ENCODE measurements at places on chromosomes 4 and X.

- DNase-seq = no peak
Measured at GRCh38 chr4:26171941-26172340, 148.9 kb upstream of the RBPJ start.

DNA sequence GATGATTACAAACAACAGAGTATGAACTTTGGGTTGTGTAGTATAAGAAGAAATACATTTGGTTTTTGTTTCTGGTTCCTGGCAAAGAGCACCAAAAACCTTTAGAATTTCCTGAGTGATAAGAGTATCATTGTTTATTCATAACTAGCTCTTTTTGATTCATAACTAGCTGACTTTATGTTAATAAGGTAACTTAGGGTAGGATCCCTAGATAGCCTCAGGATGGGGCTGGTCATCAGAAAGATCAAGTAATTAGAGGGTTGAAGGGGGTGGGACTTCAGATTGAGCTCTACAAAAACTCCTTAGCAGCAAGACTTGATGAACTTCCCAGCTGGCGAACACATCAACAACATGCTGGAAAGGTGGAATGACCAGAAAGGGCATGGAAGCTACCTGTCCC lies 166.5 kb downstream of the SCFD2 start:
- no peak for DNase-seq

DNA sequence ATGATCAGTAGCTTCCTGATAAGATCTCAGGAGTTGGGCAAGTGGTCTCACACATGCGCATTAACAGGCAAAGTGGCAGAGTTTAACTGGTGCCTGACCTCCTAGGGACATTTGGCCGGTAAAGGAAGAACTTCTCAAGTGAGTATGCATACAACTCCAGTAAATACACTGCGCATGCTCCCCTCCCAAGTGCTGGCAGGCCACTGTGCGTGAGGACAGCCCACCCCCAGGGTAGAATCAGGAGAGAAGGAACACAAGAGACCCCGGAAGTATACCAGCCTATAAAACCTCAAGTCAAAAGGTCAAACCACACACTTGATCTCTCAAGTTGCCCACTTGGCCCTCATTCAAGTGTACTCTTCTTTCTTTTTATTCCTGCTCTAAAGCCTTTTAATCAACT lies 225.5 kb upstream of the ANKRD50 start:
- no peak for DNase-seq

GRCh38 chr4:87975466-87975865 lies at the start of gene SPP1:
Gene SPP1 (plus strand): TSS chr4:87975714. CDS start chr4:87976896, 1,182 bp downstream.
- DNase-seq = peak; percentile 2

DNA sequence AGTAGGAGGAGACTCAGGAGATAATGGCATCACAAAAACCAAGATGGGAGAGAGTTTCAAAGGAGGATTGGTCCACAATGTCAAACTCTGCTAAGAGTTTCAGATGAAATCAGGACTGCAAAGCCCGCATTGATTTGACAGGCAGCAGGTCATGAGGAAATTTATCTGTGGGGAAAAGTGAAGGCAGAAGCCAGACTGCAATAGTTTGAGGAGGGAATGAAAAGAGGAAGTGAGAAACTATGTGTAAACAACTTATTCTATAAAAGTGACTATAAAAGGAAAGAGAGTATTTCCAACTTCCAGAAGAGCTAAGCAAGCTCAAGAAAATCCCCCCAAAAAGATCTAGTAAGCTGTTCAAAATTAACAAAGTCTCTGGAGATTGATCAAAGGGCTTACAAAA lies 66.3 kb upstream of the DGKK start:
- DNase-seq = no peak

DNA sequence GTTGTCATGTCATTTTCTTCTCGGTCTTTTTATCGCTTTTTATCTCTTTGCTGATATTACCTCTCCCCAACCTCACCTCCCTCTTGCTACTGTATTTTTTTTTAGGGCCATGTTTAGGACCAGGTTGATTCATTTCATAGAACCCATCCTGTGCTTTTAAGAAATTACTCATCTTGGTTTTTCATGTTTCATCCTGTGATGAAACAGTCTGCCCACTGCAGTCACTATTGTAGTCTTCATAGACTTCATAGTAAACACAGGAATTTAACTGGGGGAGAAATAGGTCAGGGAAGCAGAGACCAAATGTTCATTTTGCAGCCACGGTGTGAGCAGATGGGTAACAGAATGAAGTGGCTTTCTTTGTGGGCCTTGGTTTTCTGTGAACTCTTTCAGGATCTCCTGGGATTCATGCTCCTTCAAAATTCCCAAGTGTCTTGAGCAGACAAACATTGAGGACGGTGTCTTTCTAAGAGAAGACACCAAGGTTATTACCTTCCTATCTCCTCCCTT lies 161.8 kb downstream of the NAA11 start:
- DNase-seq = no peak

GRCh38 chr4:9804918-9805317 lies 23.5 kb downstream of the DRD5 start:
- no peak for DNase-seq

DNA sequence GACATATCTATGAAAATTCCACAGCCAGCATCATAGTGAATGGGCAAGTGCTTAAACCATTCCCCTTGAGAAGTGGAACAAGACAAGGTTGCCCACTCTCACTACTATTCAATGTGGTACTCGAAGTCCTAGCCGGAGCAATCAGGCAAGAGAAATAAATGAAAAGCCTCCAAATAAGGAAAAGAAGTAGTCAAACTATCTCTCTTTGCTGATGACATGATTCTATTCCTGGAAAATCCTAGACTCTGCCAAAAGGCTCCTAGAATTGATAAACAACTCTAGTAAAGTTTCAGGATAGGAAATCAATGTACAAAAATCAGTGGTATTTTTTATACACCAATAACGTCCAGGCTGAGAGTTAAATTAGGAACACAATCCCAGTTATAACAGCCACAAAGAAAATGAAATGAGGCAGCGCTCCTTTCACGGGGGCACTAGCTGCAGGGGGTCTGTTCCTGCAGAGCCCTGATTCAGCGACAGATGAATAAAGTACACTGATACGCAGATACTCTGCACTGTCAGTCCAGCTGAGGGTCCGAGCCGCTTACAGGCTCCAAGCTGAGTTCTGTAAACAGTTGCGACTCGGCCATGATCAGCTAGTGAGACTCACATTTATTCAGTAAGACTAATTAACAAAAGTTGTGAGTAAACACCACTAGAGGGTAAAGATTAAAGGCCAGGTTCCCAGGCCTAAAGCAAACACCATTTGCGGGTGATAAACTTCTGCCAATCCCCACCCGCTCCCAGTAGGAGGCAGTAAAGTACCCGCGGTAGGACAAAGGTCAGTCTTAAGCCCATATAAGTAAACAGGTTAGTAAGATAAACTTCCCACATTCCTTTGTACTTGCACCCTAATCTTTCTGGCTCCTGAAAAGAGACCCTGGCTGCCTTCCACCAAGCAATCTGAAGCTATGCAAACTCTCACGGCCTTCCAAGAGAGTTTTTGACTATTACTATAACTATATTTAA lies 290.6 kb upstream of the GRID2 start:
- DNase-seq = no peak

GRCh38 chr4:103158760-103159159 lies 39.4 kb downstream of the CENPE start:
- DNase-seq = no peak

DNA sequence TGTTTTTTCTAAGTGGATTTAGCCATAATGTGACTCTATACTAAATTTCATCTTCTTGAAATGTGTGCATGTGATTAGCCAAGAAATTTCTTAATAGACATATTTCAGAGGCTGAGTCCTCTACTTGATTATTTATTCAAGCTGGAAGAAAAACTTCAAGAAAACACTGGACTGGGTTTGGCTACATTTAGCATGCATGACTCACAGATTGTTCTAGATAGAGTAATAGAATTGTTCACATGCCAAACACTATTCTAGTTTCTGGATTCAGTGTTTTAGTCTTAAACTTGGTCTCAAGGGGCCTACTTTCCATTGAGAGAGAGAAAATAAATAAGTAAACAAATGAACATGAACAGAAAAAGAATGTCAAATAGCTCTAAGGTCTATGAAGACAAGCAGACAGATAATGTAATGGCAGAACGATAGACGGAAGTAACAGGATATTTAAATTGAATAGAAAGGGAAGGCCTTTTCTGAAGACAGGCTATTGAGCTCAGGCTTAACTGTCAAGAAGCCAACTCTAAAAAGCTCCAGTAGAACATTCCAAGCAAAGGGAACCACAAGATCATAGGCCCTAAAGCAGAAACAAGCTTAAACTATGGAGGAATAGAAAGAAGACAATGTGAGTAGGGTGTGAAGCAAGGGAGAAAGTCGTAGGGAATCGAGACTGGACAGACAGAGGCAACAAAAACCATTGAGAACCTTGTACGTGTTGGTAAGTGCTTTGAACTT lies 104.6 kb downstream of the TMEM144 start:
- DNase-seq = no peak

- no peak for DNase-seq
Measured at GRCh38 chr4:125948021-125948420, 633.3 kb downstream of the FAT4 start.

DNA sequence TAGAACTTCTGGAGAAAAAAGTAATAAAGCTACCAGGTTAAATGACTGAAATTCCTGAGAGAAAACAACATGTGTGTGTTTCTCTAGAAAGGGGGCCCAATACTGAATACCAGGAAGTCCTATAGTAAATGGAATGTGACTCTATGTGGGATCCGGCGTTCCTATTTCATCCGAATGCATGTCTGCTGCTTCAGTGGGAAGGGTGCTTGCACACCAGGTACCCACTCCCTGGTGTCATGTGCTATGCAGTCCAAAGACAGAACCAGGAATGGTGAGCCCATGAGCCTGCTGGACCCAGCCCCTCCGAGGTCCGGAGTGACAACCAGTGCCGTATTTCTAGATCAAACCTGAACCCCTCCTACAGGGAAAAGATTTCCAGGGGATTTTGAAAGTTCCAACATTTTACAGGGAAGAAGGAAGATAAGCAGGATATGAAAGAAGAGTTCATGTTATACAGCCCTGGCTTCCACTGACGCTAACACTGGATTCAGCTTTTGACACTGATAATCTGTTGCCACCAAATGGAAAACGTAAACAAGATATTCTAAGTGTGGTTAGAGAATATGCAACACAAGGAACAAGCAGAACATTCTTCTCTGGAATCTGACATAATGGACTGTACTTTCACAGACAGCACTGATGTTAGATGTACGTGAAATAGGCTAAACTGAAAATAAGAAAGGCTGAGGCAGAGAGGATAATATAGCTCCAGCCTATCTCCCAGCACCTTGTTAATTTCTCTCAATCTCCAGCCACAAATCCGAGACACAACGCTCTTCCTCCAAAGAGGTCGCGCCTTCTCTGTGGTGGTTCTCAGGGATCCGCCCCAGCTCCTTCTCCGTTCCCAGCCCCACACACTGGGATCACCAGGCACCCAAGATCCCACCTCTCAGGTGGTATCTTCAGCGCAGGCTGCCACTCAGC lies 725 bp upstream of the CXCL1 start:
- no peak for DNase-seq

DNA sequence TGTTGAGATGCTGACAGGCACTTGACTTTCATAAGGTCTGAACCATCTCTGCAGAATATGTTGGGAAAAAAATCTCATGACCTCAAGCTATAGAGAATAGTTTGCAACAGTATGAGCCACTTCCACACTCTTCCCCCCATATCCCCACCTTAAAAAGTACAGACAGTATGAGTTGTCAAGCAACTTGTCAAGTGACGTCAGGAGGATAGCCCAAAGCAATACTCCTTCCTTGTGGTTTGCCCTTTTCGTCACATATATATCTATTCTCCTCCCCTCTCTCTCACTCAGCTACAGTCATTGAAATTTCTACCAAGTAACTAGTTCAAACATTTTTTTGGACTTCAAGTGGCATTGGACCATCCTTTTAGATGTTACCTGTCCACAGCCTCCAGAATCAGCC lies 67.7 kb downstream of the MCF2 start:
- no peak for DNase-seq

DNA sequence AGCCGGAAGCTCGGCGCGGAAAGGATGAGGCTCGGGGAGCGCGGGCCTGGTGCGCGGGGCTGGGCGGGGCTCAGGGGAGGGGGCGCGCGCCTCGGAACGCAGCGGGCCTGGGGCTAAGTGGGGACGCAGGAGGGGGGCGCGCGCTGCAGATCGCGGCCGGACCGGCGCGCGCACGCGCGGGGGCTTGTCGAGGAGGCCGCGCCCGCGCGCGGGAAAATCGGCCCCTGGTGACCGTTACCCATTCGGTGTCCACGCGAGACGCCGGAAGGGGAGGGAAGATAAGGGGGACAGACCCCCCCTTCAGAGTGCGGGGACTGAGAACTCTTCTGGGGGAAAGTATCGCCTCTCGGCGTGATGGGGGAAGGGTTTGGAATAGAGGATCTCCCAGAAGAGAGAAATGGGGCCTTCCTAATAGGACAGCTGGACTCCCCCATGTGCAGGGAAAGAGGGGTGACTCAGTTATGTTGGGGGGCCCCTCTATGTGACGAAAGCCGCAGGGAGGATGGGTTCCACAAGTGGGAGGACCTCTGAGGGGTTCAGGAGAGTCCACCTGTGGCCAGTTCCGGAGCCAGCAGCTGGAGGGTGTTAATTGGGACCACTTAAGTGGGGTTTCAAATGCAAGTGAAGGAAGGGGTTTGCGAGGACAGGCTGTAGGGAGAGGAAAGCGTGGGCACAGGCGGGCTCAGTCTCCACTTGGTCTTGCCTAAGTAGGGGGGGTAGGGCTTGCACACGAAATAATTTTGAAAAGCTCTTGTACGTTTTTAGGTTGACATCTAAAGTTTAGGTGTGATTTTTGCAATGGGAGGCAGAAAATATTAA lies 584 bp downstream of the SUV39H1 start:
- DNase-seq = peak; percentile 75

- DNase-seq = no peak
Measured at GRCh38 chrX:74234818-74235217, 69.2 kb upstream of the ZCCHC13 start.

- DNase-seq = no peak
Measured at GRCh38 chr4:159950707-159951106, 847.8 kb downstream of the RAPGEF2 start.

DNA sequence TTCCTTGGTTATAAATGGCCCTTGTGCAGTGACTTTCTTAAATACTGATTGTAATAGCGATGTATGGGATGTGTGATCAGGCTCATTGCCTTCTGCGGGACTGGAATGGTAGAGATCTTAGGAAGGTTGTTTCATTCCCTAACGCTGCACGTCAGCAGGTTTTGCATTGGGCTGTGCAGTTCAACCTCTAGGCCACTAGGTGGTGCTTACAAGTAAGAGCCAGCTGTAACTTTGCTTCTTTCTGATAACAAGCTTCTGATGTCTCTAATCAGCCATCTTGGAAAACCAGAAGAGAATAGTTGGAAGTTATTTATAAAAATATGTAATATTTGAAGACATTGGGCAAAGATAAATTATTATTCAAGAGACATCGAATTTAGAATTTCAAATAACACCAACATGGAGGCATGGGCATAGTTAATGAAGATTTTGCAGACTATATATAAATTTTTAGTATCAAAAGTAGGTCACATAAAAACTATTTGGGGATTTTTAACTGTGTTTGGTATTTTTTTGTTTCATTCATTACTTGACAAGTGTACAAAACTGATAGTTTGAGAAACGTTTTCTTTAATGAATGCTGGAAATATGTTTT lies 339.7 kb upstream of the PCDH7 start:
- peak; percentile 60 for DNase-seq

GRCh38 chr4:170058826-170059225 lies 30.9 kb downstream of the AADAT start:
- DNase-seq = no peak
